ENCODE measurements at places on chromosomes 4 and X. TPM values are rescaled to one million over a fixed set of nuclear protein-coding genes. Genes with fewer than 3 reads are reported as not detected.

- DNase-seq: no peak
- no peaks in the 10 kb centered on the region for H3K4me1 ChIP-seq
- H3K27ac ChIP-seq: no peak overlapping the region
- no peaks in the 10 kb centered on the region for H3K27me3 ChIP-seq
- H3K4me3 ChIP-seq: no peak overlapping the region
Observed at GRCh38 chr4:147102596-147102995, 156.9 kb upstream of the TTC29 start.

DNA sequence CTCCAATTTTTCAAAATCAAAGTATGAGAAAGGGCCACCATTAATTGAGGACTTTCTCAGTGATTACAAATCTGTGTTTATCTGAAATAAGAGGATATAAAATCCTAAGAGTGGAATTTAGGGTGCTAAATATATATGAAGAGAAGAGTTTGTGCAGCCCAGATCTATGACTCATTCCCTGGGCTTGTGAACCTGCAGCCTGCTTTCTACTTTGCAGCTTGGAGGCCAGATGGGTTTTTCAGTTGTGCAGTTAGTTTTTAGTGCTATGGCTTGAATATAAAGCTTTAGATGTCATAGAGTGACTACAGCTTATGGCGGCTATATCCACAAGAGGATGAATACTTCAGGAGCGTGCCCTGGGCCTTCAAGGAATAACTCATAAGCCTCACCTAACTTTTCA, 1391.1 kb downstream of the FSTL5 start:
- H3K36me3 ChIP-seq: no peaks in the 10 kb centered on the region
- H3K27me3 ChIP-seq: no peaks in the 10 kb centered on the region
- no peak for DNase-seq

- no peak overlapping the region for H3K27ac ChIP-seq
- no peak for DNase-seq
- H3K27me3 ChIP-seq: no peaks in the 10 kb centered on the region
- no peaks in the 10 kb centered on the region for H3K4me1 ChIP-seq
- H3K36me3 ChIP-seq: no peaks in the 10 kb centered on the region
Observed at GRCh38 chr4:139672732-139673131, 7.1 kb downstream of the MGST2 start.

The TLR2 gene
- 0.28 TPM for total RNA-seq

DNA sequence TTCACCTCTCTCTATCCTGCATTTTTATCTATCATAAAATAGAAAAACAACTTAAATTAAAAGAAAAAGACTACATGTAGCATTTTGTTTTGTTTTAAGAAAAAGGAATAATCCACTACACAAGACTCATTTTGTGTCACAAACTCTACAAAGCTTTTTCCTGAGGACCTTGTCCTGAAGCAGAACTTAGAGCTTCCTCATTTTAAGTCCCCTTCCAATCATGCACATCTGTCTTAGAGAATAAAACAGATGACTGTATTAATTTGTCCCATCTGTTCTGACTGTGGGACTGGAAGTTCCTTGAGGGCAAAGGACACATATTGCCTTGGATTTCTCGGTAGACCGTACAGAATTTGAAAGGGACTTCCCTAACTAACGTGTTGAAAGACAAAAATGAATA, 218.5 kb downstream of the COL25A1 start:
- H3K4me1 ChIP-seq: no peaks in the 10 kb centered on the region
- no peak overlapping the region for H3K4me3 ChIP-seq
- no peaks in the 10 kb centered on the region for H3K36me3 ChIP-seq
- no peak overlapping the region for H3K27ac ChIP-seq
- H3K27me3 ChIP-seq: no peaks in the 10 kb centered on the region

GRCh38 chrX:88990882-88991582, 244.0 kb downstream of the CPXCR1 start:
- no peaks in the 10 kb centered on the region for H3K4me1 ChIP-seq
- no peak for DNase-seq
- H3K36me3 ChIP-seq: no peaks in the 10 kb centered on the region
- H3K27me3 ChIP-seq: no peaks in the 10 kb centered on the region
- H3K4me3 ChIP-seq: no peak overlapping the region
- no peak overlapping the region for H3K27ac ChIP-seq

GRCh38 chrX:101685923-101686322, 26.3 kb upstream of the ARMCX2 start:
- no peaks in the 10 kb centered on the region for H3K36me3 ChIP-seq
- peaks cover 7% of the 10 kb centered on the region for H3K27me3 ChIP-seq
- H3K4me3 ChIP-seq: no peak overlapping the region
- no peak overlapping the region for H3K27ac ChIP-seq

DNA sequence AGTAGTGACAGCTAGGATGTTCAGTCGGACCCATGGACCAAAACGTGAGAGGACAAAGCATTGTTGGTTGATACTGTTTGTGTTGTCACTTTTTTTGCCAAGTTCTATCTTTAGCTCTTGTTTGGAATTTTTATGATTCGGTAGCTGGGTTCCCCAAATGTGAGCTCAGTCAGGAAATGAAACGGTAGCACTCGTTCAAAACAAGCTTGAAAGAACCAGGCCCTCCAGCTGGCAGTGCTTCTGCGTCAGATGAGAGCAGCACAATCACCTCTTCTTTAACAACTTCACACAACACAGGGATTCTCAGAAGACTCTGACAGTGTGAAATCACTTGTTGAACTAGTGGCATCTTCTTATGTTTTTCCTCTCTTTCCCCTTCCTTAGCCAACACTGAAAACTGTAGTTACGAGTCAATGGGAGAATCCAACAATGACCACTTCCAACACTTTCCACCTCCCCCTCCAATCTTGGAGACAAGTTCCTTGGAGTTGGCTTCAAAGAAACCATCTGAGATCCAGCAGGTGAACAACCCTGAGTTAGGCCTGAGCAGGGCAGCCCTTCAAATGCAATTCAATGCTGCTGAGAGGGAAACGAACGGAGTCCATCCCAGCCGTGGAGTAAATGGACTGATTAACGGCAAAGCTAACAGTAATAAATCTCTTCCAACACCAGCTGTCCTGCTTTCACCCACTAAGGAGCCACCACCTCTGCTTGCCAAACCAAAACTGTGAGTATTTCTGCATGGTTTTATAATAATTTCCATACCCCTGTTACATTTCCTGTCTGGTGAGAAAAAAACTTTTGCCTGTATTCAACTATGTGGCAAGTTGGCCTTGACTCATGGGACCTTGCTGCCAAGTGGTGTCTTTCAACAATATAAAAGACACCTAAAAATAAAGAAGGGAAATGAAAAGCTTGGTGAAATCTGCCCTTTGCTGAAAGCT, 214.6 kb downstream of the PALLD start:
- H3K27ac ChIP-seq: no peak overlapping the region
- H3K4me1 ChIP-seq: no peaks in the 10 kb centered on the region
- no peak overlapping the region for H3K4me3 ChIP-seq
- no peak for DNase-seq

- no peak for DNase-seq
- no peak overlapping the region for H3K4me3 ChIP-seq
- H3K36me3 ChIP-seq: peaks cover 13% of the 10 kb centered on the region
- no peaks in the 10 kb centered on the region for H3K4me1 ChIP-seq
- H3K27me3 ChIP-seq: no peaks in the 10 kb centered on the region
Observed at GRCh38 chr4:41944089-41944488, 8.9 kb downstream of the TMEM33 start.

GRCh38 chrX:7730071-7730470, 112.9 kb upstream of the VCX start:
- no peak overlapping the region for H3K27ac ChIP-seq
- no peaks in the 10 kb centered on the region for H3K4me1 ChIP-seq
- no peak for DNase-seq
- H3K36me3 ChIP-seq: no peaks in the 10 kb centered on the region
- no peak overlapping the region for H3K4me3 ChIP-seq

GRCh38 chrX:153984351-153985178, 12.0 kb downstream of the TMEM187 start:
- DNase-seq: no peak
- no peaks in the 10 kb centered on the region for H3K27me3 ChIP-seq
- peaks cover 5% of the 10 kb centered on the region for H3K4me1 ChIP-seq
- no peaks in the 10 kb centered on the region for H3K36me3 ChIP-seq
- peak overlapping the region; percentile 34 for H3K27ac ChIP-seq

The FHDC1 gene
- total RNA-seq: 0.21 TPM

DNA sequence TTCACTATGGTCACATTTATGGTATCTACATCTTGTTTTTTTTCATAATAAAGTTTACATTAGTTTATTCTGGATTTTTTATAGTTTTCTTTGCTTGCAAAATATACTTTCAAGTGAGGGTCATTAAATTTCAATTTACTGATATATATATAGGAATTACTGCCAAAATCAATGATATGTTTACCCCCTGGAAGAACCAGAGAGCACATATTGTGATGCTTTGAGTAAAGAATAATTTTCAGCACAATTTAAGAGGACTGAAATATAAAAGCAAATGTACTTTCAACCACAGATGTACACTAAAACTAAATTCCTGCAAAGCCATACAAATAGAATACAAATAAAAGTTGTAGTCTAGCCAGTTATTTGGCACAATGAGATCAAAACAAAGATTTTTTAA, 242.2 kb upstream of the PCDH18 start:
- H3K36me3 ChIP-seq: no peaks in the 10 kb centered on the region
- DNase-seq: no peak
- no peak overlapping the region for H3K27ac ChIP-seq

DNA sequence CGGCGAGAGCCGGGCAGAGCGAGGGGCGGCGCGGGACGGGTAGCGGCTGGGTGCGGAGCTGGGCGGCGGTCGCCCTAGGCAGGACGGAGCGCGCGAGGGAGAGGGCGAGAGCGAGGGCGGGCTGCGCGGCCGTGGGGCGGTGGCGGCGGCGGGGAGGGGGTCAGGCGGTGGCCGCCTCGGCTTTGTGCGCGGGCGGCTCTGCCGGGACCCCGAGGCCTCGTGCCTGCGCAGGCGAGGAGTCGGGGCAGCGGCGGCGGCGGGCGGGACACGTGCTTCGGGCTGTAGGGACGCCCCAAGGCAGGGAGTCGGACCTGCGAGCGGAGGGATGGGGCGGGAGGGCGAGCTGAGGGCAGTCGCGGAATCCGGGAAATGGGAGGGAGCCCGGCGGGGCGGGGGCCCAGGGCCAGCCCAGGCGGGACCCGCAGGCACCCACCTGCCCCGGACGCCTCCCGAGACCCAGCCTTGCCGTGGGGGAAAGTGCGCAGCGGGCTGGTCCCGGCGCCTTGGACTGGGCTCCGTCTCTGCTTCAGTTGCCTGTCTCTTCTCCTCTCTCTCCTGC, 465 bp downstream of the BMPR1B start:
- no peak for DNase-seq
- H3K4me1 ChIP-seq: peaks cover 4% of the 10 kb centered on the region
- H3K36me3 ChIP-seq: no peaks in the 10 kb centered on the region
- H3K27ac ChIP-seq: no peak overlapping the region

GRCh38 chr4:102503301-102503746, 2.2 kb downstream of the NFKB1 start:
- peaks cover 20% of the 10 kb centered on the region for H3K4me1 ChIP-seq
- peak overlapping the region; percentile 86 for H3K27ac ChIP-seq
- no peaks in the 10 kb centered on the region for H3K36me3 ChIP-seq
- H3K4me3 ChIP-seq: peak overlapping the region; percentile 92

DNA sequence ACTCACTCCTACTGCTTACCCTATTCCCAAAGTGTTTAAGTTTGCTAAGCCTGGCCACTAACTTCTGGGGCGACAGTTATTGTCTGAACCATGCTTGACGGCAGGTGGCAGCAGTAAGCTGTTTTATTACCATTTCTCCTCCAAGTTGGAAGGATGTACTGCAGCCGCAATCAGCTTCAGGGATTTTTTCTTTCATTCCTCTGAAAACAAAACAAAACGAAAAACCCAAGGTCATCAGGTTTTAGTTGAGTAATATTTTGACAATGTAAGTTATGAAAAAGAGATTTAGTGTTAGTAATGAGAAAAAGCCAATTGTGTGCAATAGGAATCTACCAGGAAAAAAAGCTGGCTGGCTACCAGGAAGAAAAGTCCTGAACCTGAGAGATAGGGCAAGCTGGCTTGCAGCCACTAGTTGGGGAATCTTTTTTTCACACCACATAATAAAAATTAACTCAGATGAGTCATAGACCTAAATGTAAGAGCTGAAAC, 13.2 kb upstream of the RAB9B start:
- DNase-seq: peak; percentile 63
- no peak overlapping the region for H3K27ac ChIP-seq
- H3K36me3 ChIP-seq: no peaks in the 10 kb centered on the region
- H3K27me3 ChIP-seq: no peaks in the 10 kb centered on the region
- no peak overlapping the region for H3K4me3 ChIP-seq

- DNase-seq: no peak
- H3K4me1 ChIP-seq: peaks cover 12% of the 10 kb centered on the region
- H3K36me3 ChIP-seq: no peaks in the 10 kb centered on the region
- peak overlapping the region; percentile 91 for H3K27ac ChIP-seq
- peak overlapping the region; percentile 85 for H3K4me3 ChIP-seq
- no peaks in the 10 kb centered on the region for H3K27me3 ChIP-seq
Observed at GRCh38 chr4:128811571-128812441, 2.3 kb downstream of the JADE1 start.

DNA sequence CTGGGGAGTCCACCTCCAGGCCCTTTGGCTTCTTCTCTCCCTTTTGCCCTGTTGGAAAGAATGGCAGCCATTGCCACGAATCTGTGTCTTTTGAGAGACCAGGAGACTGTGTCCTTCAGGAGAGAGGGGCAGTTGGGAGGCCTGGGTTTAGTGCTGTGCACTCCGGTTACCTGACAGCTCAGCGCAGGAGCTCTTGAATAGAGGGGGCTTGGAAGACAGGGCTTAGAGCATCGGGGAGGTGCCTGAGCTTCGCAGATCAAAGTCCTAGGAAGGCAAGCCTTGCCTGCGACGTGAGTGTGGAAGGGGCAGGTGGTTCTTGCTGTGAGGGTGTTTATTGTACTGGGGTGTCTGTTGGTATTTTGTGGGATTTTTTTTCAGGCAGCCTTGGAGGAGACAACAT, 41.9 kb upstream of the TADA2B start:
- H3K27me3 ChIP-seq: no peaks in the 10 kb centered on the region
- no peaks in the 10 kb centered on the region for H3K4me1 ChIP-seq
- H3K36me3 ChIP-seq: peaks cover 3% of the 10 kb centered on the region
- H3K4me3 ChIP-seq: no peak overlapping the region
- no peak overlapping the region for H3K27ac ChIP-seq

DNA sequence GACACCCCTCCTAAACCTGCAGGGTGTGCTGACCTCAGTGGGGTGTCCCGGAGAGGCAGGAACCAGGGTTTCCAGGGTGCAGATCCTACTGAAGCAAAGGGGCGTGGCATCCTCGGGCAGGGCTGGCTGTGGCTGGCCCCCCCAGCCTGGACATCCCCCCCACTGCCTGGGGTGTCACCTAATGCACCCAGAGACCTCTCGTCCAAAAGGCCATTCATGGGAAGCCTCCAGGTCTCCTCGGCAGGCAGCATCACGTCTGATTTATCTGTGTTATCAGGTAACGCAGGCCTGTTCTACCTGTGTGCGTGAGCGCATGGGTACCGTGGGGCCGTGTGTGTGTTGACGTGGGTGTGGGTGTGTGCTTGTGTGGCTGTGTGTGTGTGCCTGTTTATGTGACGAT, 210.0 kb downstream of the SHOX start:
- H3K4me3 ChIP-seq: no peak overlapping the region
- H3K27ac ChIP-seq: no peak overlapping the region
- no peak for DNase-seq
- no peaks in the 10 kb centered on the region for H3K4me1 ChIP-seq
- H3K27me3 ChIP-seq: no peaks in the 10 kb centered on the region
